ENCODE measurements at places on chromosomes 1 and 21. TPM values are rescaled to one million over a fixed set of nuclear protein-coding genes. Genes with fewer than 3 reads are reported as not detected.
A peak's percentile ranks its signal among the peaks of the same experiment; 100 is the strongest.

DNA sequence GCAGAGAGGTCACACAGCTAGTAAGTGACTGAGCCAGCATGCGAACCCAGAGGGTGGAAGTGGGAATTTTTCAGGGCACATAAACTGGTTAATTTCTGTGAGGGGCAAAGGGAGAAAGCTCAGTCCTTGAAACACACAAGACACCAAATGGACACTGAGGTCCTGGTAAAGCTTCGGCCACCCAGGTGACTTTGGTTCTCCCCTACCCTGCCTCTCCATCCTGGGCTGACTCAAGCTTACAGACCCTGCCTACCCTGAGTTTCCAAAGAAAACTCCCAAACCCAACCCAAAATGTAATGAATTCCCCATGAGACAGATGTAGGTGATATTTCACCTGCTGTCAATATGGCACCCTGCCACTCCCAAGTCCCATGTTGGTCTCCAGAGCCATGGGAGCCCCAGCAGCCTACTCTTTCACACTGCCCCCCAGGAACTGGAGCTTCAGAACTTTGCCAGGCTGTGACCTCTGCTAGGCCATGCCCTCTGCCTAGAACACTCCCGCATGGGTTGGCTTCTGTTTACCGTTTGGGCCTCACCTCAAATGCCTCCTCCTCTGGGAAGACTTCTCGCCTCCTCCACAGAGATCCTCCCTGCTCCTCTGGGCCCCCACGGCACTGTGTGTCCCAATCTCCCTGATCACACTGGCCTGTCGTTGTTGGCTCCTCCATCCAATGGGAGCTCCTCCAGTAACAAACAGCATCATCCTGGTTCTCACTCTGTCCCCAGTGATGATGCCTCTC, 3.7 kb upstream of the LRP8 start:
- DNase-seq, result no peak

DNA sequence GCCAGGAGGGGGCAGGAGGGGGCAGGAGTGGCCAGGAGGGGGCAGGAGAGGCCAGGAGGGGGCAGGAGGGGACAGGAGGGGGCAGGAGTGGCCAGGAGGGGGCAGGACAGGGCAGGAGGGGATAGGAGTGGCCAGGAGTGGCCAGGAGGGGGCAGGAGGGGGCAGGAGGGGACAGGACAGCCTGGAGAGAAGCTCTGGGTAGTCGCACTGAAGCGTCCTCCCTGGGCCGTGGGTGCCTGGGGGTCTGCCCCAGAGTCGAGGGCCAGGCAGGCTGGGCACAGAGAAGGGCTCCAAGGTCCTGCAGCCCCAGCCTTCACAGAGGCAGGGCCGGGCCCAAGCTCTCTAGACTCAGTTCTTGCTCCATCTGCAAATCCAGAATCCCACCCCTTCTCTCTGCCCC, 22.9 kb downstream of the MEGF6 start:
- no peak for DNase-seq

GRCh38 chr21:33899199-33899598, 16.4 kb downstream of the ATP5PO start:
- DNase-seq, result peak; percentile 28

DNA sequence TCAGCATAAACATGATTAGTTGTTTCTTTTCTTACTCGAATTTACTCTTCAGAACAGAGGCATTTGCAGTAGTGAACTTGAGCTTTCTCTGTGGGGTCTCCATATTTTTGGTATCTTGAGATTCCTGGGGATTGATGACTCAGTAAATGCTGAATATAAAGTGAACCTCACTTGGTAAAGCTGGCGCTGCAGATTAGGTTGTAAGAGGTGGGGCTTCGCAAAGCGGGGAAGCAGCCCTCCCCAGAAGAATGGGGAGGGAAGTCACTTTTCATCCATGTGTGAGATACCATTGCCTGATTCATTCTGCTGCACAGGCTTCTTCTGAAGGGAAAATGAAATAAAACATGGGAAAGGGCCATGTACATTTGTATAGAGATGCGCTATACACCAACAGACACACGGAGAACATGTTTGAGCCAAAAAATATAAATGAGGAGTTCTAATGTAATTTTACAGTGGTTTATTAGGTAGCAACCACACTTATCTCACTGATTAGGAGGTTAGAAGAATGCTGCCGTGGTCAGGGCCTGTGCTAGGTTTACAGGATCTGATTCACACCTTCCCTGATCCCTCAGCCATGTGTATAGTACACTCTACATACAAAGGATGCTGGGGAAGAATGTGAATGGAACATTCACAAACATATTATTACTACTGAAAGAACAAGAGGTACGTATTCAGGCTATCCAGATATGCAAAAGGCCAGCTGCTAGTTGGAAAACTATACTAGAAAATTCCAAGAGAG, 63.5 kb downstream of the DNTTIP2 start:
- no peak for DNase-seq

DNA sequence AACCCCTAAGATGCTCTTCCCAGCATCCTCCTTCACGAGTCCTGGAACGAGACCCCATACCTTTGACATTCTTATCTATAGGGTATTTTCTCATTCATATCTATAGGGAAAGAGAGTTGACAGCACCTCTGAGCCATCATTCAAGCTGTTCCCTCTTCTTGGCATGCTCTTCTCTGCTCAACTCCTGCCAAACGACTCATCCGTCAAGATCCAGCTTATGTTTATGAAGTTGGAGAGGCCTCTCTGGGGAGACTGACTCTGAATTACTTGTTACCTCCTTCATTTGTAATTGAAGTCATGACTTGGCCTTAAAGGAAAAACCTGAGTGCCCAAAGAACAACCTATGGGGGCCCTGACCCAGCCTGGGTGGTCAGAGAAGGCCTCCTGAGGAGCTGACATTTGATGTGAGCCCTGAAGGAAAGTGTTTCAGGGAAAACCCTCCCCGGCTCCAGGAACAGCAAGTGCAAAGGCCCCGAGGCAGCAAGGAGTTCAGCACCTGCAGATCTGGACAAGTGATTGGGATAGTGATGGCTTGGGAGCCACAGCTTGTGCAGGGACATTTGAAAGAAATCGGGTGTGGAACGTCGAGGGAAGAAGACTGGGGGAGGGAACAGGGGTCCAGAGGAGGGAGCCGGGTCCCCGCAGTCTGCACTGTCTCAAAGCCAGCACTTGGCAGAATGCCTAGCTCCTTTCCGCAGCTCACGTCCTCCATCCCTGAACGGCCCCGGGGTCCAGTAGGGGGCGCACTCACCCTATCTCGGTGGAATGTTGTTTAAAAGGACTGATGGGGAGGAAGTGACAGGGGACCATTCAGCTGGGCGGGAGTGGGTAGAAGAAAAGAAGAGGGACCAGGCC, 14.0 kb upstream of the CDA start:
- DNase-seq, result peak; percentile 76

The BTG3 gene
- 32.5 TPM for total RNA-seq

Measured in fibroblast of lung (primary cell).